ENCODE measurements at places on chromosomes 7 and 10. TPM values are rescaled to one million over a fixed set of nuclear protein-coding genes. Genes with fewer than 3 reads are reported as not detected.

The STAG3 gene
- 0.05 TPM for total RNA-seq

GRCh38 chr10:47332371-47332770, 10.1 kb downstream of the GDF2 start:
- no peak for DNase-seq

- no peak for DNase-seq
These were observed 145.0 kb upstream of the YAE1 start for GRCh38 chr7:39421251-39421650.

DNA sequence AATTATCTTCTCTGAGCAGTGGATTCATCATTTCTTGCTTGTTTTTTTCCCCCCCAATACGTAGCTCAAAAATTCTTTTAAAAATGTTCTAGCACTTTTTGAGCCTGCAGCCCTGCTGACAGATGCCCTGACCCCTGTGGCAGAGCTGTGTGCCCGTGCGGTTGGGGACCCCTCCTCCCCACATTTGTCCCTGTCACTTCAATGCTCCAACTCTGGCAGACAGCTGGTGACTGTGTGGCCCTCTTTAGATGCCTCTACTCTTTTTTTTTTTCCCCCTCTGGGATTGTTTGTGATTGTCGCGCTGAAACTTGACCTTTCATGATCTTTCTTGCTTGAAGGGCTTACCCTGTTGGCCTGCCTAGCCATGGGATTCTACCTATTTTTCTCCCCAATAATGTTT, 214.1 kb downstream of the TMEM178B start:
- DNase-seq = no peak

GRCh38 chr10:108275895-108276685, 1111.6 kb upstream of the SORCS1 start:
- no peak for DNase-seq

DNA sequence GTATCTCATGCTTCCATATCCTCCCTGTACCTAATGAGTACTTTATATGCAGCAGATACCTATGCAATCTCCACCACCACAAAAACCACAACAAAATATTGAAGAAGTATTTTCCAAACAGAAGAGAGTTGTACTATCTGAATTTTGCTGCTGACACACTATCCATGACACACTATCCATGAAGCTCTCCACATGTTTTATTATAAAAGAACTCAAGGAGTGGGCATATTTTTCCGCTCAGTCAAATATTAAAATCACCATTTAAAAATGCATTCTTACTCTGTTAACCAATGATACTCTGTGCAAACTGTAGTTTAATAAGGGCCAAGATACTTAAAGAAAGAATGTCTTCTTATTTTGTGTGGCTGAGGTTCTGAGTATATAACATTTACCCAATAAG, 2.8 kb downstream of the BET1 start:
- DNase-seq = no peak

DNA sequence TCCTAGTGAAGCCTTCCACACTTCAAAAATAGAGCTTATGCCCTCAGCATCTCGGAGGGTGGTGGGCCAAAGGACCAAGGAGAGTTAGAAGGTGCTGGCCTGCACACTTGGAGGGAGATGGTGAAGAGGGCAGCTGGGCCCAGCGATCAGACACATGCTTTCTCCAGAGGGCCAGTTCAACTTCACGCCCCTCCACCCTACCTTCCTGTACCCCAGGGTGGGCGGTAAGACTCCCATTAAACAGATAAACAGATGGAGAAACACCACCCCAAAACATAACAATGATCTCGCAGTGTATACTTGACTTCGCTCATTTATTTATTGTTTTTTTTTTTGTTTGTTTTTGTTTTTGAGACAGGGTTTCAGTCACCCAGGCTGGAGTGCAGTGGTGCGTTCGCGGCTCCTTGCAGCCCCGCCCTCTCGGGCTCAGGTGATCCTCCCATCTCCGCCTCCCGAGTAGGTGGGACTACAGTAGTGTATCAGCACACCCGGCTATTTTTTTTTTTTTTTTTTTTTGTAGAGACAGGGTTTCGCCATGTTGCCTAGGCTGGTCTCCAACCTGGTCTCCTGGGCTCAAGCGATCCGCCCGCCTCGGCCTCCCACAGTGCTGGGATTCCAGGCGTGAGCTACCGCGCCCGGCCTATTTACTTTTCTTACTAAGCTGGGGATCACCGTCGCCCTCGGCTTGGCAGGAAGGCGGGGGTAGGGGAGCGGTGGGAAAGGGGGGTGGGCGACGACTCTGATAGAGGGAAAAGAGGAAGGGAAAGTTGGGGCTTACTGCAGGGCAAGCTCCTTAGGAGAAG, 1.8 kb downstream of the C10orf95 start:
- peak; percentile 81 for DNase-seq

DNA sequence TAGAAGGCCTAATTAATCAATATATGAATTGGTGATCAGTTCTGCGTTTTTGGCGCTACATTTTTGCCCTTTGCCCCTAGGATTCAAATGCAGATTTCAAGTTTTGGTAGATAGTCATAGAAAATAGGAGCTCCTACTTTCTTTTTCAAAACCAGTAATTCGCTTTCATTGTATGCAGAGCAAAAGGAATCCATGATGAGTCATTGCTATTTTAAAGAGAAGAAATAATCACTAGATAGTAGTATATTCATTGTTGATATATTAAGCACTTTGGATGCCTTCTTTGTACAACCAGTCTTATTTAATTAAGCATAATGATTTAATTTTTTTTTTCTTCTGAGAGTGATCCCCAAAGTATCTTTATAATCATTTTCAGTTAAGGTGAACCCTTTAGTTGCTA, 50.3 kb downstream of the CSTF2T start:
- DNase-seq = no peak

DNA sequence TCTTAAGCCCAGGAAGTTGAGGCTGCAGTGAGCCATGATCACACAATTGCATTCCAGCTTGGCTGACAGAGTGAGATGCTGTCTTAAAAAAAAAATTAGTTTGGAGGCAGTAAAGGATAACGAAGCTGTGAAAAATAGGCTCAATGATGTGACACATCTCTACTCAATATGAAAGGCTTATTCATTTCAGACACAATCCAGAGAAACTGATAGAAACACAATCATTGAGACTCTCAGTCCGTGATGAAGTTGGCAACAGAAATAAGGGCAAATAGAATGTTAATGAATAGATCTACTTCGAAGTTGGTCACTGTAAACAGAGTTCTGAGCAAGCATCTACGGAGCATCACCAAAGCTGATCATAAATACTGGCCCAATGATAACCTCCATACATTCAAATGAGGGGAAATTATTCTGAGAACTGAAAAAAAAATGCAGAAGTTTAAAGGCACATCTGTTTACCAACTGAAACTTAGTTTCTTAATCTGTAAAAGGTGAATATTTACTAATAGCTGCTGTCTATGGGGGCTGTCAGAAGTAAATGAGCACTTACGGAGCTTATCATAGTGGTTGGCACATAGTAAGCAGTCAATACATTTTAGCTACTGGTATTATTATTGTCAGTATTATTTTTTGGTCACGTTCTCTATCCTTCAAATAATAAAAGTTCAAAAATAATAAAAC, 70.4 kb downstream of the AKR1B1 start:
- DNase-seq = no peak

- DNase-seq = peak; percentile 7
These were observed 1174.6 kb upstream of the LRRTM3 start for GRCh38 chr10:65751218-65751617.

DNA sequence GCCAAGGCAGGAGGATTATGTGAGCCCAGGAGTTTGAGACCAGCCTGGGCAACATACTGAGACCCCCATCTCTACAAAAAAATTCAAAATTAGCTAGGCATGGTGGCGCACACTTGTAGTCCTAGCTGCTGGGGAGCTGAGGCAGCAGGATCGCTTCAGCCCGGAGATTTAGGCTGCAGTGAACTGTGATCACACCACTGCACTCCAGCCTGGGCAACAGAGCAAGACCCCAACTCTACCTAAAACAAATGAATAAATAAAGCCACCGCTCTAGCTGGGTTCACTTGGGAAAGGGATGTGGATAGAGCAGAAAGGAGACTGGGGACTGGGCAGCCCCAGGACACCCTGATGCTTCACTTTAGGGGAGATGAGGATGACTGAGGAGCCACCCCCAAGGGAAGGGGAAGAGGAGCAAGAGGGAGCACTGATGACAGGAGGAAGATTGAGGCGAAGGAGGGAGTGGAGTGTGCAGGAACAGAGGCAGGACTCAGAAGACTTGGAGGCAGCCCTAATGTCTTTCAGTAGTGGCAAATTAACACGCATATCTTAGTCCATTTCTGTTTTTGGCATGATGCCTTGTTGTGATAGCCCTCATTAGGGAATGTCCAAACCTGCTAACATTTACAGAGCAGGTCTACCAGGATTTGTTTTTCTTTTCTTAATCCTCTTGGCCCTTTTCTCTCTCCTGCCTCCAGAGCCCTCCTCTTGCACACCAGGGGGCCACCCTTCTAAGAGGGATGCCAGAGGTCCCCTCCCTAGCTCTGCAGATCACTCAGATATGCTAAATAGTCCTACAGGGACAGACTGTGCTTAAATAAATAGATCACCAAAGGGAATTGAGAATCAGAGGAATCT, 88.3 kb downstream of the C10orf105 start:
- DNase-seq = no peak

The ANKRD30A gene
- not detected for total RNA-seq

DNA sequence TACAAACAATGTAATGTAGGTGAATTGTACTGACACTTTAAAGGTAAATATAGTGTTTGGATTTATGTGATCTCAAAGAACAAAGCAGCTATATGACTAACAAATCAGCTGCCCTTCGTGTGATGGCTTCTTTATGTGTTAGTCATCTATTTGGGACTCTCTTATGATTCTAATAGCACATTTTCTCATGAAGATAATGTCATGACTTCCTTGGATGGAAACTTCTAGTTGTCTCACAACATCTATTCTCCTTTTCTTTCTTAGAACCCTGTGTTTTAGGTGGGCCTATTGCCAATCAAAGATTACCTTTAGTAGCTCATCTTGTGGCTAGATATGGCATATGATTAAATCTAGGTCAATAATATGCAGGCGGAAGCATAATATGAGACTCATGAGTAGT, 45.0 kb downstream of the TMEM106B start:
- no peak for DNase-seq

The CASP7 gene
- total RNA-seq = 22.2 TPM

GRCh38 chr10:73646598-73647041, 5.3 kb upstream of the MYOZ1 start:
- no peak for DNase-seq

DNA sequence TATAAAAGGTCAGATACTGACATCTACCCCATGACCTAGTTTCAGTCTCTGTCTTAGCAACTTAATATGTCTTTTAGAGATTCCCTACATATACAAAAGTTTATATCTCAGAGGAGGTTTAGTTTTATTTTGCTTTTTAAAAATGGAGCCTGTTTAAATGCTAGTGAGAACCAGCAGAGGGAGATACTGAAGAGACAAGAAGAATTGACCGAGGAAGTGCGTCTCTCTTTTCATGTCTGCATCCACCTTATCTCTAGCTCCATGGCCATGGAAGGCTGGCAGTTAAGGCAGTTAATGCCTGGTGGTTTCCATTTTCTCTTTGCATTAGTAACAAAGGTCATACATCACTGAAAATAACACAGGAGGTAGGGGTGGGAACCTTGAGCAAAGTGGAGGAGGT, 10.7 kb downstream of the SUV39H2 start:
- DNase-seq = peak; percentile 15

DNA sequence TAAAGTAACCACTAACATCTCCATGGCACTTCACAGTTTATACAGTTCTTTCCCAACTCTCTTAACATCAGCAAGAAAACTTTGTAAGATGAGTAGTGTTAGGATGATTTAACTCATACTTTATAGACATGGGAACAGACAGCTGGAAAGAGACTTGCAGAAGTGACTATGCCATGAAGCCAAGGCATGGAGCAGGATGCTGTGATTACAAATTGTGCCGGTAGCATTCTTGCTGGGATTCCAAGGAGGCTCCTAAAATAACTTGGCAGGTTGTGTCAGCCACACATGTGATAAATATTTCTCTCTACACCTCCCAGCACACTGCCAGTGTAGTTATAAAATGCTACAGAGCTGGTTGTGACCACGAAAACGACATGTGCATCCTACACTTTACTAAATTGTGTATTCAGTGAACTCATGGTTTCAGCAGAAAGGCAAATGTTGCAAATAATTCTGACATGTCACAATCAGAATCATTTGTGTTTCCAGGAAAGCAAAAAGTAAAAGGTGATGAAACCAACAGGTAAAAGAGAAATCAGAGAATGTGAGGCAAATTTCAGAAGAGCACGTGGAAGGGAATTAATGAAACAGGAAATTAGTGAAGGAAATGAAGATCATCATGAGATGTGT, 5.6 kb upstream of the CYP3A4 start:
- DNase-seq = no peak

GRCh38 chr7:159140170-159140910, 4.3 kb downstream of the VIPR2 start:
- DNase-seq = no peak

- no peak for DNase-seq
These were observed 236.9 kb downstream of the PRKG1 start for GRCh38 chr10:51311228-51311627.

DNA sequence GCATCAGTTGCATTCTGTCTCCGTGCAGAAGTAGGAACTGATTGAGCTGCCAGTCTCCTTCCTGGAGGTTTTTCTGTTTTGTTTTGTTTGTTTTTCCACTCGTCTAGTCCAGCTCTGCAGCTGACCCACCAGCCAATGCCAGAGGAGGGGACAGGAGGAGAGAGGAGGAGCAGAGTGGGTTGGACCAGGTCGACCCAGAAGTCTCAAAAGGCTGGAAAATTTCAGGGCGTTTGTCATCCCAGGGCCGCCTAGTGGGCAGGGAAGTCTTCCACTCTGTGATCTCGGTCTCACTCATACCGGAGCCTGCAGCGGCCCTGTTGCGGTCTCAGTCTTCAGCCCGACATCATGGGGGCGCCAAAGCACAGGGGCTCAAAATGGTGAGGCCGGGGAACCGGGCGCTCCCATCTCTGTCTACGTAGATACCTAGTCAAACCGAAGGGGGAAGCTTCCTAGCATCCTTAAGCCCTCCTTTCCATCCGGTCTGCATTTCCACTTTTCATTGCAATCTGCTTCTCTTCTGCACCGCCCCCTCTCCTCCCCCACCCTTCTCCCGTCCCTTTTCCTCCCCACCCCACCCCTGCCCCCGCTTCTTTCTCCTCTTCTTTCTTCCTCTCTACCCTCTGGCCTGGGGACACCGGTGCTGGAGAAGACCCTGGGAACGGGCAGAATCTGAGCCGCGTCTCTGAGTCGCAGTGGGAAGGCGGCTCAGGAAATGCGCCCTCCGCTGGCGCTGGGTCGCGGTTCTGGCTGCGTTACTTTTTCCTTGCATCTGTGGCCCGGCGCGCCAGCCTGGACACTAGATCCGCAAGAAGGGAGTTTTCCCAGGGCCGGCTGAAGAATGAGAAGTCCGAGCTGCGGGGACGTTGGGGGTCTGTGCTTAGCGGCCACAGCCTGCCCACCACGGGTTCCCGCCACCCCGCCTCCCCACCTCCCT, 16.2 kb upstream of the PAX2 start:
- DNase-seq = peak; percentile 42

All from HT-29 (cell line).